ENCODE measurements at places on chromosomes 4 and X.

DNA sequence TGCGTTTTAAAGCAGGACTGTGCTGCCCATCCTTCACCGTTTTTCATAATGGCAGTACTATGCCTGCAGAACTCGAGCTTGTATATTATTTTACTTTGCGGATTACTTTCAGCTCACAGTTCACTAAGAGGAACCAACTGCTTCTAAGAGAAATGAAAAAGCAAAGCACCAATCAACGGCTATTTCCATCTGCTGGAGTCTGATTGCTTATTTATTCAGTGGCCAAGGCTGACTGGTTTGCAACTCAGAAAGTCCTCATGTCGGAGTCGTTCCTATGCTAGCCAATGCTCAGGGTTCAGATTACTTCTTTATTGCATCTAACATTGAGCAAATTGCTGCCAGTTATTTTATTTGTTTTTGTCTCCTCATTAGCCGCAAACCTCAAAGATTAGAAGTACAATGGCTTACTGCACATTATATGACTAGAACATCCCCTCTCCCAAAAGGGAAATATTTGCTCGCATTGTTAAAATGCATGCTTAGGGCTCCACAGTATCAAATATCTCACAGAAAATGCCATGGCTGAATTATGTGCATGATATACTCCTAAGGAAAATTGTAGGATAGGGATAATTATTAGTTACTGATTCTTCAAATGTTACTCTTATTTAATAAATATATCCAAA is 1628.2 kb upstream of the ADGRL3 start:
- DNase-seq: no peak

DNA sequence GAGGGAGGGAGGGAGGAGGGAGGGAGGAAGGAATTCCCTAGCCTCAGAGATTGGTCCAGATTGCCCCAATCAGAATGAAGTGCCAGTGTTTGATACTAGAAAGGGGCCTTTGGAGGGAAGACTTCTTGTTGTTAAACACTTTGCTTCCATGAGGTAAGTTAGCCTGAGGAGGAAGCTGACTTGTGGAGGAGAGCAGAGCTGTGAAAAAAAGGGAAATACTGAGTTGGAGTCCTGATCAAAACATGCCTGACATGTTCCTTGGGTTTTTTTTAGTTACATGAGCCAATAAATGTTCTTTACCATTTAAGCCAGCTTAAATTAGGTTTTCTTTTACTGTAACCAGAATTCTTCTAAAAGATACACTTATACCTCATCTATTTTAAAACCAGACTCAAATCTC is 57.6 kb downstream of the GSX2 start:
- DNase-seq: peak; percentile 88

DNA sequence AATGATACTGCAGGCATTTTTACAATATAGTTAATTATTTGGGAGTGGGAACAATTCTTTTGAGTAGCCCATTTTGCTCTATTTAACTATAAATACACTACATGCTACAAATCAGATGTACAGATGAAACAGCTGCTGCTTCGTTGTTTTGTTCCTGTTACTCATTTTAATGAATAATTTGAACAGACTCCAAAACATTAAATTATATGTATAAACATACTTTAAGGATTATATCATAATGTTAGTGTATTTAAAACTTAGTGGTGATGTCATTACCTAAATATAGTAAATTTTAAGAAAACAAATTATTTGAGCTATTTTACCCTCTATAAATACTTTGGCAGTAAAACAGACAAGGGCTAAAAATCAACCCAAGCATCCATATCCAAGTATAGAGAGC is 60.7 kb downstream of the GAB1 start:
- DNase-seq: no peak

- DNase-seq: no peak
These were observed 17.3 kb downstream of the TEC start for GRCh38 chr4:48252313-48252712.

GRCh38 chr4:174856926-174857800 is 28.1 kb upstream of the GLRA3 start:
- DNase-seq: no peak

- peak; percentile 40 for DNase-seq
These were observed 6.3 kb upstream of the PPEF2 start for GRCh38 chr4:75908555-75908954.

DNA sequence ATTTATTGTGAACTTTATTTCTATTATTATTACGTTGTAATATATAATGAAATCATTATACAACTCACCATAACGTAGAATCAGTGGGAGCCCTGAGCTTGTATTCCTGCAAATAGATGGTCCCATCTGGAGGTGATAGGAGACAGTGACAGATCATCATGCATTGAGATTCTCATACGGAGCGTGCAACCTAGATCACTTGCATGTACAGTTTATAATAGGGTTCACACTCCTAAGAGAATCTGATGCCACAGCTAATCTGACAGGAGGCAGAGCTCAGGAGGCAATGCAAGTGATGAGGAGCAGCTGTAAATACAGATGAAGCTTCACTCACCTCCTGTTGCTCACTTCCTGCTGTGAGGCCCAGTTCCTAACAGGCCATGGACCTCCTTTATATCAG is 2170.2 kb downstream of the PCDH7 start:
- DNase-seq: no peak

DNA sequence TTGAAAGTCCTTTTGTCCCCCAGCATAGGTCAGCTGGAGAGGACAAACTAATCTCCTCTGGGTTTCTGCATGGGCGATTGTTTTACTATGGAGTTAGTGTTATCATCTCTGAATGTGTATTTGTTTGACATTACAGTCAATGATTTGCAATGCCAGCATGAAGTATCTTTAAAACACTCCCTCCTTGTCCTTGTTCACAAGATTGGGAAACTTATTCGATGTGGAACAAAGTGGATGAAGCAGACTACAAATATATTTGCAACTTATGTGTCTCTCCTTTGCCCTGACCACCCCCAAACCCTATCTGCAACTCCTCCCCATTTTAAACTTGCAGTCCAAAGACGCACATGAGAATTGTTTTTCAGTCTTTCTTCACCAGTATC is 1.5 kb upstream of the PITX2 start:
- no peak for DNase-seq

- no peak for DNase-seq
These were observed 13.7 kb downstream of the RASSF6 start for GRCh38 chr4:73606465-73606974.

- no peak for DNase-seq
These were observed 81.6 kb upstream of the MED14 start for GRCh38 chrX:40816906-40817305.

DNA sequence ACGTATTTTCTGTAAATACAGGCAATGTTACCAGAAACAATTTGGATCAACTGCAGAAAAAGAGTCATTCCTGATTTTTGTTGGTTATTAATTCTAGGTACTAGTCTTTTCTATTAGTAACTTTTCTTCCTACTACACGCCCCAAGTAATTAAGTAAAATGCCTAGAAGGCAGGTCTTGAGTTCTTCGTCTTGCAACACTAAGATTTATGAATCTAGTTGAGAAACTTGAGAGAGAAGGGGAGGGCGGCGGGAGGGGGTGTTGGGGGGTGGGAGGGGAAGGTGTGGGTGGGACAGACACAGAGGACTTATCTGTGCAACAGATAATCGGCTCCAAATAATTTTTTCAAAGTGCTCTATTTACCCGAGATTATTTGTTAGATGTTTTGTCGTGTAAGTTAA is 3.0 kb downstream of the RAP2C start:
- DNase-seq: peak; percentile 5

DNA sequence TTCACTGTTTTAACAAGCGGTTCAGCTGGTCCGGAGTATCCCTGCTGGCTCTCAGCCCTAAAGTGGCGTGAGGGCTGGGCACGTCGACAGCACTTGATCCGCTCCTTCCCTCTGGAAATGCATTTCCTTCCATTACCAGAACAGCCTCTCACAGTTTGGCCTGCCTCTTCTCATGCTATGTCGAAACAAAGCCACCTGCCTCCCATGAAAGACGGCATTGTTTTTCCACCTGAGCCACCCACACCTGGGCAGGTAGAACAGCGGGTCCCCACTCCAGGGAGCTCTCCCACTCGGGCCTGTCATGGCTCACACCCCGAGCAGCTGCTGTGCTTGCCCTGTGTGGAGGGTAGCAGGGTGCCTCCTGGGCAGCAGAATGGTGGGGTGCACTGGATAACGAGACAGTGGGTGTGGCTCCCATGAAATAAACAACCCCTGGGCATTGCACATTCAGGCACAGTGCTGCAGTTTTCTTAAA is 86.2 kb downstream of the FHDC1 start:
- no peak for DNase-seq

DNA sequence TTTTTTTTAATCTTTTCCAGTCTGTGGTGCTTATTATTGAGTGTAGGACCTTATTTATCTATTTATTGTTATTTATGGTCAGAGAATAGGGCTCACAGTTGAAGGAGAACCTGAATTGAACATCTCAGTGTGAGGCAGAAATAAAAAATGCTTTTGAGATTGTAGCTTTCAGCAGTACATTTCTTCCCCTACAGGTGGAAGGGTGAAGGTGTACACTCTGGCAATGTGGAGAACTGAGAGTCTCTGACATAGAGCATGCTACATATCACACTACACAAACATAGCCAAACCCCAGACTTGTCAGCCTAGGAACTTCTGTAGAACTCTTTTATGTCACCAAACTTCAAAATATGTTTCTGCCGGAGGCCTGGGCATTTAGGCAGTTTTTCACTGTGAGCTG is 140.2 kb downstream of the STIM2 start:
- peak; percentile 12 for DNase-seq

DNA sequence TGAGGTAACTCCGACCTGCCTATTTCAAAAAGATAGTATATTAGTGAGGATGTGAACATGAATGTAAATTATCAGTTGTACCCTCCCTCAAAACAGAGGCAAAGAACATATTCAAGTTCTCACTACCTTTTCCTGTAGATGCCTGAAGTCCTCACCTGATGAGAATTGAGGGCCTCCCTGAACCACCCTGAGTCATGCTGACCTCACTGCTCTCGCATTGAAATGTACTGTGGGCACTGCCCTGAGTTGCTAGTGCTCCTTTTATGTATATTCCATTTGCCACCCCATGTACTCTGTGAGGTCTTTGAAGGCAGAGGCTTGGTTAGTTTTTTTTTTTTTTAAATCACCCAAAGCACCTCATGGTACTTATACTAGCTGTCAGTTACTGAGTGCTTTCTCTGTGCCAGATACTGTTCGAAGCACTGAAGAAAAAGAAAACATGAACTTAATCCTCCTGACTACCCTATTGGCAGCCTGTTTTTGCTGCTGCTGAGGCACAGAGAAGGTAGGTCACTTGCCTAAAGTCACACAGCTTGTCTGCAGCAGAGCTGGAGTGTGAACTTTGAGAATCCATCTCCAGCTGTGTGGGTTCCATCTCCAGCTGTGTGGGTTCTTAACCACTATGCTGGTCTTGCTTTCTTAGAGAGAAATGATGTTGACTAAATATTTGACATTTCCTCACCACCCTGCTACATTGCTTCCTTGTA is 253.1 kb upstream of the GPC4 start:
- DNase-seq: no peak

DNA sequence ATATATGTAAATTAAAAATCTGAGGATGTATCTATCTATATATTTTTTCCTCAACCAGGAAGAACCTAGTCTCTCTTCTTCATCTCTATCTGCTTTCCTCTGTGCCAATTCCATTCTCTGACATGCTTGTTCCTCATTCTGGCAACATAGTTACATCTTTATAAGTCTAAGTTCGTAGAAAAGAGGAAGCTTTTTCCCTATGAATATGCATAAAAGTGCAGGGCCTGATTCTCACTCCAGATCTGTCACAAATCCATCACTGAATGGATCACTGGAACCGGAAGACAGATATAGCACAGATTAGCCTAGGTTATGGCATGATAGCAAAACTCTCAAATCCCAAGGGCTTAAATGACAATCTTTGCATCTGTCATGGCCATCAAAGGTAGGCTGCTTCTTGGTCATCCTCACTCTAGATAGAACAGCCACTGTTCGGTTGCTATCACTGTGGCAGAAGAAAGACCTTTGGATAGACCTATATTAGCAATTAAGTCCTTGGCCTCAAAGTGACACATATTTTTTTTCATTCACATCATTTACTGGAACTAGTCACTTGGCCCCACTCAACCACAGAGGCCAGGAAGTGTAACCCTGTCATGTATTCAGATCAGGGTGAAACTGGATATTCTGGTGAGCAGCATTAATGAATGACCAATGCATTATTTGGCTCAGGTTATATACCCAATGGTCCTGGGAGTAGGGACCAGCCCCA is 22.2 kb downstream of the DTHD1 start:
- peak; percentile 95 for DNase-seq

- no peak for DNase-seq
These were observed 45.4 kb upstream of the PAQR3 start for GRCh38 chr4:78984593-78984992.

DNA sequence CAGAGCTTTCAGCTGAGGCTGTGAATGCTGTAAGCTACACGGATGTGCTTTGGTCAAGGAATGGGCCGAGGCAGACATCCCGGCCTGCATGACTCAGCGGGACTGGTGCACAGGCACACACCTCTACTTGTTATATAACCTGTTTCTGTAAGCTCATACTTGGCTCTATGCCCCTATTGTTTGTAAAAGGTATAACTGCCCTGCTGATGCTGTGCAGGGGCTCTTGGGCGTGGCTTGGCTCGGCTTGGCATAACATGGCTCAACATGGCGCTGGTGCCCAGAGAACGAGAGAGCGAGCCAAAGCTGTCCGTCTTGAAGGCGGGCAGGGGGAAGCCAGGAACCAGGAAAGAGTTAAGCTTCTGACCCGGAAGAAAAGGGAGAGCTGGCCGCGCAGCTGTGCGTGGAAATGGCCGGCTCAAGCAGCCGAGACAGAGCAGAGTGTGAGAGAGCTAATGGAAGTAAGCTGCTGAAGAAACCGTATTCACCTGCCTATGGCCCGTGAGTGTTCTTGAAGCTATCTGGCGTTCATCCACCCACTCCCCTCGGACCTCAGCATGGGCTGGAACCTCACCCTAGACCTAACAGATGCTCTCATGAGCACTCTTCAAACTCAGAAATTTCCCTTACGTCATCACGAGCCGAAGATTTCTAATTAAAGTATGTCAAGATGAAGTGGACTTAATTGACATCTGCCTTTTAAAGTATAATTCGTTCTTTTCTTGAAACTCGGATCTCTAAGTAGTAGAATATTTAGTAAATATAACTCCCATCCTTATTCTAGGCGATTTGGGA is 286.3 kb upstream of the AGA start:
- DNase-seq: no peak

- no peak for DNase-seq
These were observed 228.1 kb downstream of the EDA2R start for GRCh38 chrX:66410806-66411205.

GRCh38 chr4:138831948-138832347 is 183.6 kb upstream of the NOCT start:
- no peak for DNase-seq

- no peak for DNase-seq
These were observed 31.2 kb upstream of the MCF2 start for GRCh38 chrX:139739138-139739537.

GRCh38 chr4:71833232-71833900 is 49.5 kb upstream of the GC start:
- no peak for DNase-seq

Data from Kasumi-1 (cell line).